ENCODE measurements at places on chromosomes 5 and 9.

DNA sequence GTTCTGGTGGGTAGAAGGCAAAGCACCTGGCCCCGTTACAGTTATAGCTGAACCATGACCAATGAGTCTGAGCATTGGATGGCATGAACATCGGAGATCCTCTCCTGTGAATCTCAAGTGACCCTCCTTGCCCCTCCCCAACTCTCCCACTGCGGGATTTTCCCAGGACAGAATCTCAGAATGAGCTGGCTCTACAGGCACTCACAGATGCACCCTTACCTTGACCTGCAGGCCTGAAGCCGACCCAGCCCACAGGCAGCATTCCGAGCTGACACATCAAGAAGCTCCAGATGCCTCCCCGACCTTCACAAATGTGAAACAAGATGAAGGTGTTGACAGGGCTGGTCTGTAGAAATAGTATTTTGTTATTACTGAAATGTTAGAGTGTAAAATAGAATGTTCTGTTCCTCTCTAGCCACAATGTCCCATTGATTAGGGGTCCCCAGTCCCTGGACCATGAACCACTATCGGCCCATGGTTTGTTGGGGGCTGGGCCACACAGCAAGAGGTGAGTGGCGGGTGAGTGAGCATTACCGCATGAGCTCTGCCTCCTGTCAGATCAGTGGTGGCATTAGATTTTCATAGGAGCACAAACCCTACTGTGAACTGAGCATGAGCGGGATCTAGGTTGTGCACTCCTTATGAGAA, 263.4 kb downstream of the AUH start:
- no peak for DNase-seq

DNA sequence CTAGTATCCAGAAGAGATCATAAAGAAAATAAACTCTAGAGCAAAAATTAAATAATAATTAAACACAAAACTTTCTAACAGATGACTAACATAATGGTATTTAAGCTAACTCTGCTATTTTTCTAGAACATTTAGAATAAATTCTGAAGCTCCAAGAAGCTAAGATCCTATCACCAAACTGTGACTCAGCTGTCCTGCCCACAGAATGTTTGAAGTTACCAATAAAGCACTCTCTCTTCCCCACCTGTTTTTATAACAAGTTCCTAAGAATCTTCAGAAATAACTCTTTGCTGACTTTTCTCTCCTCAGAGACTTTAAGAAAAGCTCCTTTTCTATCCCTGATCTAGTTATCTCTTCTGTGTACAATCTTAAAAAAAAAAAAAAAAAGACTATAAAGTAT, 6.0 kb upstream of the EFNA5 start:
- DNase-seq = no peak

DNA sequence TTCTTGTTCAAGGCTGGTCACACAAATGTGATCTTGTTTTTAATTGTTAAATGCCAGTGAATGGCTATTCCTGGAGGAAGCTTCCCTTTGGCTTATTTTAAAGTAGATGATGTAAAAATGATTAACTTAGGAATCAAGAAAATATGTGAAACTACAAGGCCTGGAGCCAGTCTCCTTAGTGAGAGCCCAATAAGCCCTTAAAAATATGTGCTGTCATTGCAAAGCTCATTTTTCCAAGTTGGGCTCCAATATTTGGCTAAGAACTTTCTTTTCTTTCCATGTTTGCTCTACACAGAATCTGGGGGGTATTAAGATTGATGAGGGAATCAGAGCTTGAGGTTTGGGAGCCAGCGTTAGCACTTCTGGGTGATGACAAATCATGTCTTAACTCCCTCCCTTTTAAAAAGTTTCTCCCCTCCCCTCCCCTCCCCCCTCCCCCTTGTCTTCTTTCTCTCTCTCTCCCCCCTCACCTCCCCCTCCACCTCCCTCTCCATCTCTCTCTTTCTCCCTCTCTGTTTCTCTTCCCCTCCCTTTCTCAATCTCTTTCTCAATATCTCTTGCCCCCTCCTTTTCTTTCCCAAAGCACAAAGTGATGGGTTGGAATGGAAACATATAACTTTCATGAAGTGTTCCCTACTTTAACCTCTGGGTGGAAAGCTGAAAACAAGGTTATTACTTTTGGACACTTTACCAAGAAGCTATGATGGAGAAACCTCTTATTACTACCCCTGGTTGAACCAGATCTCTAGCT, 86.0 kb downstream of the FBXL7 start:
- no peak for DNase-seq

- DNase-seq = peak; percentile 53
Measured at GRCh38 chr5:135887447-135887864, 8.2 kb downstream of the IL9 start.

GRCh38 chr9:130660683-130661450, 3.5 kb upstream of the PRDM12 start:
- no peak for DNase-seq

GRCh38 chr5:60649288-60649917, 50.6 kb downstream of the DEPDC1B start:
- DNase-seq = peak; percentile 16

GRCh38 chr5:59103303-59103702, 520.4 kb downstream of the RAB3C start:
- no peak for DNase-seq

DNA sequence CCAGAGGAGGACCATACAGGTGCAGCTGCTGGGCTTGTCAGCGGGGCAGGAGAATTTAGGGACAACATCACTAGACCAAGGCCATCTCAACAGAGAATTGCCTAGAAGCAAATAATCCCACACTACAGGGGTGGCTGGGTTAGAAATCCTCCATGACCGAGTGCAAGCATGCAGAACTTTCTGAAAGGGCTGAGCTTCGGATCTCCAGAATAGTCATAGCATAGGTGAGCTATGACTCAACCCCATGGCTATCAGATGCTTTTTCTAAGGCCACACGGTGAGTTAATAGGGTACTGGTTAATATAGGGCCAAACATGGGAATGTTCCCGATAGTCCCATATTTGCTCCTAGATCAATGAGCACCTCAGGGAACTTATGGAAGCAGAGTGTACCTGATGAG, 4.2 kb downstream of the KCNIP1 start:
- no peak for DNase-seq

DNA sequence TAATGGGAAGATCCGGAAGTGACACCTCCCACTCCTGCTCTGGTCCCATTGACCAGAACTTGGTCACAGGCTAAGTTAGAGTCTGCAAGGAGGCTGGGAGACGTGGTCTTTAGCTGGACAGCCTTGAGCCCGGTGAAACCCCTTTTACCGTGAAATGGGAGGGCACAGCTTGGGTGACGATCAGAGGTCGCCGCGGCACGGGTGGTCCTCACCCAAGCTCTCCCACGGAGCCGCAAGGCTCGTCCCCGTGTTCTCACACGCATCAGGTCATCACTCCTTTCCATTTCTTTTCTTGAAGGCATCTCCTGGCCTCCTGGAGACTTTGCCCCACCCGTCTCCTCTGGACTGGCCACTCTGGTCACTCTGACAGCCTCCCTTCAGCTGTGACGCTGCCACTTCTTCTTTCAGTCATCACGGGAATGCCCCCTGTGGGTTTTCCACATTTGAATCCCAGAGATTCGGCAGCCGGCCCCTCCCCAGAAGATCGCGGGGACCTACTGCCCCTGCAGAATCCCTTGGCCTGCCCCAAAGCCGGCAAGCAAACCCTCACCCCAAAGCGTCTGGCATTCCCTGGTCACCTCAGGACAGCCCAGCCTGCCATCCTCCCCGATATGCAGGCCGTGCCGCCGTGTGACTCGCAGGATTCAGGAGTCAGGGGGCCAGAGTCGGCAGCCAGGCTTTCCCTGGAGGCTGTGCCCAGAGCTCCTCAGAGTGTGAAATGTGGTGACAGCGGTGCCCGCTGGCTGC, 18.9 kb upstream of the EGFL7 start:
- DNase-seq = no peak

GRCh38 chr5:68418201-68418600, 202.6 kb downstream of the PIK3R1 start:
- DNase-seq = no peak

DNA sequence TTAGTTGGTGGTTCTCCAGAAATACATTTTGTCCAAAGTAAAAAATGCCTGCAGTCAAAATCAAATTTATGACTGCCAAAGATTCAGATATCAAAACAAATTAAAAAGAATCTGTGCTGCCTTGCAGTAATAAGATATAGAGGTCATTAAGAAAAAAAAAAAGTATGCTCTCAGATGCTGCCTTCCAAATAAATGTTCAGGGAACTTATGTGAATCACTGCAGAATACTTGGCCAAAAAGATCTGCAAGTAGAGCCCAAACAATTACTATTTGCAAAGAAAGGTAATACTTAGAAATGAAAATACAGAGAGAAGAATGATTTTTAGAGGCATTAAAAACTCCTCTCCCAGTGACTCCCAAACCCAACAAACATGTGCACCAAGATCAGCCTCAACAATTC, 52.4 kb downstream of the MRPS27 start:
- DNase-seq = no peak

GRCh38 chr5:41921166-41921565, 3.9 kb upstream of the FBXO4 start:
- no peak for DNase-seq

GRCh38 chr9:17928768-17929167, 349.9 kb downstream of the SH3GL2 start:
- DNase-seq = no peak

DNA sequence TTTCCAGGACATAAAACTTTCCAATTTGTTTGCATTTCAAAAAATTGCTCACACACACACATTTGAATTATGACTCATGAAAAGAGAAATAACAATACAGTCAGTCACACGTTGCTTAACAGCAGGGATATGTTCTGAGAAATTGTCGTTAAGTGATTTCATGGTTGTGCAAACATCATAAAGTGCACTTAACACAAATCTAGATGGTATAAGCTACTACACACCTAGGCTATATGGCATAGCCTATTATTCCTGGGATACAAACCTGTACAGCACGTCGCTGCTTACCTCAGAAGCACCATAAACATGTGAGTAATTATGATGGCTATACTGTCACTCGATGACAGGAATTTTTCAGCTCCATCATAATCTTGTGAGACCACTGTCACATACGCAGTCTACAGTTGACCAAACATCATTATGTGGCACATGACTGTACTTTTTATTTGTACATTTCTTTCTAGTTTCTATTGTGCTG, 378.2 kb downstream of the ACTL7B start:
- DNase-seq = no peak

GRCh38 chr9:134486596-134486995, 155.0 kb upstream of the COL5A1 start:
- no peak for DNase-seq

Data from GM19239 (cell line).